ENCODE measurements at places on chromosomes 16 and 17.

- H3K4me1 ChIP-seq: no peaks in the 10 kb centered on the region
- no peaks in the 10 kb centered on the region for H3K27me3 ChIP-seq
- no peak overlapping the region for H3K27ac ChIP-seq
- no peak overlapping the region for H3K4me3 ChIP-seq
- peak; percentile 14 for DNase-seq
Measured at GRCh38 chr16:19294156-19294649, 8.7 kb downstream of the CLEC19A start.

DNA sequence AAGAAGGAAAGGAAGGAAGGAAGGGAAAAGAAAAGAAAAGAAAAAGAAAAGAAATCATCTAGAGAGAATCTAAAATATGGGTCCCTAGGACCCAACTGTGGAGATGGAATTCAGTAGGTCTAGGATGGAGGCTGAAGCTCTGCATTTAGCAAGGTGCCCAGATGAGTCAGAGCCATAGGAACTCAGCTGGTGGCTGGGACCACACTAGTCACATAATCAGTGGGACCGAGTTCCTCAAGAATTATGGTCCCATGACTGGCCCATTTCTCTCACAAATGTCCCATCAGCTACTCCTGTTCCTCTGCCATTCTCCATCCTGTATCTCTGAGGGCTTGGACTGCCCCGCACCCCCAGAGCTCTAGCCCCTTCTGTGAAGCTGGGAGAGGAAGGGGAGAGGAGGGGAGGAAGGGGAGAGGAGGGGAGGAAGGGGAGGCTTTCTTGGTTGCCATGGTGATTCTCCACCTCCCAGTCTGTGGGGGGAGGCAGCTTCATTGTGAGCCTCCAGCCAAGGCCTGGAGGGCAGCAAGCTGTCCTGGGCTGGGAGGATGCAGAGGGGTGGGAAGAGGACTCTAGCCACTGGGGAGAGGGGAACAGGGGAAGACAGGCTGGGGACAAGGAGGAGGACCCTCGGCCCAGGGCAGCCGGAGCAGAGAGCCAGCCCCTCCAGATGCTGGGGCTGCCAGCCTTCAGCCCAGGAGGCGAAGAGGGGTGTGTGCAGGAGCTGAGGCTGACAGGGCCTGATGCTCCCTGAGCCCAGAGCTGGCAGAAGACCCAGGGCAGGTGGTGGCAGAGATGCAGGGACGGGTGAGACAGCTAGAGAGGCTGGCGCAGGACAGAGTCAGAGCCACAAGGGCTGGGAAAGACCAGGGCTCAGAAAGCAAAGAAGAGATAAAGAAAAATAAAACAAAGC is 37.8 kb upstream of the LHX1 start:
- no peaks in the 10 kb centered on the region for H3K27me3 ChIP-seq
- no peak overlapping the region for H3K4me3 ChIP-seq
- H3K36me3 ChIP-seq: no peaks in the 10 kb centered on the region
- H3K4me1 ChIP-seq: no peaks in the 10 kb centered on the region
- H3K27ac ChIP-seq: no peak overlapping the region

DNA sequence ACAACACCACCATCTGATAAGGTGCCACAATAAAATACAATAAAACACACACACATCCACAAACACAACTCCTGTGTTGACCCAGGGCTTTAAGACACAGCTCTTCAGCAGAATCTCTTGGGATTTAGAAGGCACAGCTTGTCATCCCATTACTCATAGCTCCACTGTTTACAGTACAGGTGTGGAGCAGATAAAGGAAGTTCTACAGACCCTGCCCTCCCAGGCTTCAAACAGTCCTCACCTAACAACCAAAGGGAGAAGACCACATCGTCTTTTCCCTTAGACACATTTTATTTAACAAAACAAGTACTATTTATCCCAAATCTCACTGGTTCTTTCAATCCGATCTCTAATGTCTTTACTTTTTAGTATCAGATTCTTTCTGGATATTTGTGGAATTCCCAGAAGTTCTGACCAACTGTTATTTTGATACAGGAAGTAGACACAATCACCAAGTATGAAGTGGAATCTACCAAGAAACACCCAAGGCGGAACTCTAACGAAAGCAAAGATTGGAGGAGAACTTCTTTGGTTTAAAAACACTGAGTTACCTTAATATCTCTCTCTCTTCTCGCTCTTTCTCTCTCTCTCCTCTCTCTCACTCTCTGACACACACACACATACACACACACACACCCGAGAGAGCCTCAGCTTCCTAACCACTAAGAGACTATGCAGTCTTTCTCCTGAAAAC is 46.1 kb downstream of the CYTH1 start:
- no peaks in the 10 kb centered on the region for H3K4me1 ChIP-seq
- H3K27me3 ChIP-seq: no peaks in the 10 kb centered on the region
- no peak for DNase-seq
- peak overlapping the region; percentile 36 for H3K4me3 ChIP-seq

- peak; percentile 72 for DNase-seq
- peak overlapping the region; percentile 100 for H3K27ac ChIP-seq
- no peak overlapping the region for H3K4me3 ChIP-seq
- no peaks in the 10 kb centered on the region for H3K4me1 ChIP-seq
- H3K36me3 ChIP-seq: no peaks in the 10 kb centered on the region
- H3K27me3 ChIP-seq: no peaks in the 10 kb centered on the region
Measured at GRCh38 chr17:75036643-75037268, 10.0 kb downstream of the ATP5PD start.

DNA sequence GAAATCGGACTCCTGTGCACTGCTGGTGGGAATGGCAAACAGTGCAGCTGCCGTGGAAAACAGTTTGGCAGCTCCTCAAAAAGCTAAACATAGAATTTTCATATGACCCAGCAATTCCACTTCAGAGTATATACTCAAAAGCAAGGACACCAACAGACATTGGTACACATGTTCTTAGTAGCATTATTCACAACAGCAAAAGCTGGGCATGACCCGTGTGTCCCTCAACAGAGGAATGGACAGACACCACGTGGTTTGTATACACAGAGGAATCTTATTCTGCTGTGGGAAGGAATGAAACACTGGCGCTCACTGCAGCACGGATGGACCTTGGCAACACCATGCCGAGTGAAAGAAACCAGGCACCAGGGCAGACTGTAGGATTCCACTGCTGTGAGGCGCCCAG is 16.0 kb downstream of the NPTX1 start:
- no peaks in the 10 kb centered on the region for H3K27me3 ChIP-seq
- no peaks in the 10 kb centered on the region for H3K36me3 ChIP-seq
- no peak overlapping the region for H3K27ac ChIP-seq
- no peaks in the 10 kb centered on the region for H3K4me1 ChIP-seq

DNA sequence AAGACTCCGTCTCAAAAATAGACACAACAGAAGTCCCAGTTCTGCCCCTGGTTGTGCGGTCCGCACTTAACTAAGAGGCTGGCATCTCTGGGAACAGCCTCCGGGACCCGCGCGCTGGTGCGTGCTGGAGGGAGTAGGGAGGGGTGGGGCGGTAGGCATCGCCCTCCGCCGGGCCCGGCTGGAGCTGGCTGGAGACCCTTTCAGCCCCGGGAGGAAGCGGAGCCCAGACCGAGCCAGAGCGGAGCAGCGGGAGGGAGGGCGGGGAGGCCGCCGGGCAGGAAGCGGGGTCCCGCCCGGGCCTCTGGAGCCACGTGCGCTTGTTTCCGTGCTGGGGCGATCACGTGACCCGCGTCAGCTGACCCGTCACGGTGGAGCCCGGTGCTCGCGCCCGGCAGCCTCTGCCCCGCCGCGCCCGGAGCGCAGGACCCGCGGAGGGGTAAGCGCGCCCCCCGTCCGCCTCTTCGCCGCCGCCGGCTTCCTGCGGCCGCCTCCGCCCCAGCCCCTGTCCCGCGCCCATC is at the start of gene WDR81:
TSS of gene WDR81 (plus strand) at position 354 of the 518 bp plus-strand sequence. CDS start 256 bp downstream, outside the sequence.
- peak within 1 kb of the TSS; percentile 52 for H3K4me3 ChIP-seq
- DNase-seq: peak; percentile 91
- H3K4me1 ChIP-seq: peaks cover 3% of the 10 kb centered on the region
- H3K36me3 ChIP-seq: no peaks in the 10 kb centered on the region

GRCh38 chr17:19876529-19877161 is 8.9 kb upstream of the ULK2 start:
- H3K36me3 ChIP-seq: no peaks in the 10 kb centered on the region
- no peaks in the 10 kb centered on the region for H3K4me1 ChIP-seq
- H3K27me3 ChIP-seq: no peaks in the 10 kb centered on the region
- no peak overlapping the region for H3K4me3 ChIP-seq
- H3K27ac ChIP-seq: no peak overlapping the region

- no peaks in the 10 kb centered on the region for H3K36me3 ChIP-seq
- peaks cover under 1% of the 10 kb centered on the region for H3K4me1 ChIP-seq
- no peaks in the 10 kb centered on the region for H3K27me3 ChIP-seq
- no peak overlapping the region for H3K27ac ChIP-seq
Measured at GRCh38 chr17:17853811-17854447, 17.1 kb upstream of the SREBF1 start.

- no peaks in the 10 kb centered on the region for H3K27me3 ChIP-seq
- DNase-seq: no peak
- H3K36me3 ChIP-seq: no peaks in the 10 kb centered on the region
- no peaks in the 10 kb centered on the region for H3K4me1 ChIP-seq
- no peak overlapping the region for H3K27ac ChIP-seq
- no peak overlapping the region for H3K4me3 ChIP-seq
Measured at GRCh38 chr16:67147437-67148140, 3.2 kb downstream of the B3GNT9 start.

GRCh38 chr16:89187032-89187769 is 13.1 kb downstream of the SLC22A31 start:
- no peaks in the 10 kb centered on the region for H3K27me3 ChIP-seq
- no peak for DNase-seq
- H3K4me3 ChIP-seq: no peak overlapping the region
- H3K36me3 ChIP-seq: no peaks in the 10 kb centered on the region
- H3K4me1 ChIP-seq: peaks cover 7% of the 10 kb centered on the region

GRCh38 chr17:36600465-36600864 is 918 bp upstream of the MRM1 start:
- peak overlapping the region; percentile 69 for H3K27ac ChIP-seq
- no peak overlapping the region for H3K4me3 ChIP-seq
- H3K36me3 ChIP-seq: no peaks in the 10 kb centered on the region
- DNase-seq: peak; percentile 8
- no peaks in the 10 kb centered on the region for H3K27me3 ChIP-seq

- no peak overlapping the region for H3K4me3 ChIP-seq
- DNase-seq: no peak
- no peaks in the 10 kb centered on the region for H3K4me1 ChIP-seq
- no peaks in the 10 kb centered on the region for H3K27me3 ChIP-seq
Measured at GRCh38 chr17:74512624-74513091, 18.6 kb downstream of the CD300LB start.

- DNase-seq: no peak
- no peaks in the 10 kb centered on the region for H3K36me3 ChIP-seq
- no peaks in the 10 kb centered on the region for H3K27me3 ChIP-seq
Measured at GRCh38 chr16:11481987-11482386, 104.7 kb downstream of the LITAF start.

DNA sequence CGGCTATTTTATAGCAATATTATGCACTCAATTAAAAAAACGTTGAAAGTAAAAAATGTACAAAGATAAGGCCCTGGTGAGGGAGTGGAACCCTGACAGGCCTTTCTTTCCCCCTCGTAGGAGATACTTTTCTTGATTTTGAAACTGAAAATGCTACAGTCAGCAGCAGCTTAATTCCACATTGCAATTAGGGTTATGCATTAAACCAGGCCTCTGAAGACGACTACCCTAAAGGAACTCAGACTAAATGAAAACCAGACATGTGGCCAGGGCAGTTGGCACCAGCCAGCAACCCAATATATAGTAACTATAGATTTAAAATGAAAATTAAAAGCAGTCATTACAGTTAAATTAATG is 463.2 kb upstream of the MAF start:
- DNase-seq: no peak
- H3K27ac ChIP-seq: peak overlapping the region; percentile 70
- no peaks in the 10 kb centered on the region for H3K36me3 ChIP-seq
- no peaks in the 10 kb centered on the region for H3K27me3 ChIP-seq

DNA sequence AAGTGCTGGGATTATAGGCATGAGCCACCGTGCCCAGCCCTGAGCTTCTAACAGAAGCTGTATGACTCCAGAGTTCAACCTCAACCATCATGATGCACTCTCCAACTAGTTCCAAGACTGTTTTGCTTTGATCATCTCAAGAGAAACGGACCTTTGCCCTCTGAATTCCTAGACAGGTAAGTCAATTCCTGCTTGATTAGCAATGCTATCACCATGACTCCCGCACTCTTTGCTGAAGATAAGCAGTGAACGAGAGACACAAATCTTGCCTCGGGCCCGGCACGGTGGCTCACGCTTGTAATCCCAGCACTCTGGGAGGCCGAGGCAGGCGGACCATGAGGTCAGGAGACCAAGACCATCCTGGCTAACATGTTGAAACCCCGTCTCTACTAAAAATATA is 22.2 kb downstream of the ANKFY1 start:
- H3K36me3 ChIP-seq: no peaks in the 10 kb centered on the region
- no peak overlapping the region for H3K4me3 ChIP-seq
- H3K27me3 ChIP-seq: no peaks in the 10 kb centered on the region
- H3K27ac ChIP-seq: no peak overlapping the region
- no peaks in the 10 kb centered on the region for H3K4me1 ChIP-seq
